ENCODE measurements at places on chromosomes 3 and 15.

DNA sequence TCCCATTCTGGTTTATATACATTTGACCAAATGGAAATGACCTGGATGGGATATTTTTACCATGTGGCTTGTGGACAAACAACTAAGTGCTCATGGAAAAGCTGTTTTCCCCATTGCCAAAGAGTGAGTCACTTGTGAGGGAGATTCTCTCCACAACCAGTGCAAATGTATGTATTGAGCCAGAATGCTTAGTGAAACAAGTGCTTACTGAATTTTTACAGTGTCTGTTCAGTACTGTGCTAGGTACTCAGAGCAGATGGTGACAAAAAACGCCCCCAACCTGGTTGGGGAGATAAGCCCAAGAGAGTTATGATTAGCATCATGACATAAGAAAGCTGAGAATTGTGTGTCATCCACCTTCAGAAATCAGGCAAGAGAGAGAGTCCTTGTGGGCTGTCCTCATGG, 2.3 kb downstream of the CHP1 start:
- DNase-seq, result peak; percentile 71

GRCh38 chr3:155656466-155656865, 88.4 kb downstream of the PLCH1 start:
- DNase-seq, result no peak

DNA sequence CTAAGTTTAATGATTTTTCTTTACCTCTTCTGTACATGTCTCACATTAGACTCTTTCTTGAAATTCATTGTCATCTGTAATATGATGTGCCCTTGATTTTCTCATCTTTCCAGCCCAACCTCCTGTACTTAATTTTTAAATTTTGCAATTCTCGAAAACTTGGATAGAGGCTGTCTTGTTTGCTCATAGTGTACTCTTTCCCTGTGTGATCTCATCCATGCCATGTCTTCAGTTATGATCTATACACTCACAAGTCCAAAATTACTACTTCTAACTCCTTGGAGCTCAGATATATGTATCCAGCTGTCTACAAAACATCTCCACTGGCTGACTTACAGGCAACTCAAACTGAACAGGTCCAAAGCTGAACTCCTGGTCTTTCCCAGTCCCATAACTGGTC, 42.2 kb downstream of the CD200 start:
- no peak for DNase-seq

DNA sequence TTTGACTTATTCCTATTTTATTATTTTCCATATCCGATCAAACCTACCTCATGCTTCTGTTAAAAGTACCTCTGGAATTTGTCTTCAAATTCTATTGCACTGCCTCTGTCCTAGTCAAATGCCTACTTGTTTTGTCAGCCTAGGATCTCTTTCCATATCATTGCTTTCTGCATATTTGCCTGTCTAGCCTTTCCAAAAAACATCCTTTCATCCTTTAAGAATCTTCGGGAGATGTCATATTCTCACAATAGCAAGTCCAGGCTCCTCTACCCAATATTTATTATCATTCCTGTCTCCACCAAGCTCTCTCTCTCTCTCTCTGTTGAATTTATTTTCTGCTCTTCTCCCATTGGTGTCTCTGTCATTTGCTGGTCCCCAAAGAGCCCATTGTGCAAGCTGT, 80.1 kb downstream of the LRRC28 start:
- DNase-seq, result no peak

DNA sequence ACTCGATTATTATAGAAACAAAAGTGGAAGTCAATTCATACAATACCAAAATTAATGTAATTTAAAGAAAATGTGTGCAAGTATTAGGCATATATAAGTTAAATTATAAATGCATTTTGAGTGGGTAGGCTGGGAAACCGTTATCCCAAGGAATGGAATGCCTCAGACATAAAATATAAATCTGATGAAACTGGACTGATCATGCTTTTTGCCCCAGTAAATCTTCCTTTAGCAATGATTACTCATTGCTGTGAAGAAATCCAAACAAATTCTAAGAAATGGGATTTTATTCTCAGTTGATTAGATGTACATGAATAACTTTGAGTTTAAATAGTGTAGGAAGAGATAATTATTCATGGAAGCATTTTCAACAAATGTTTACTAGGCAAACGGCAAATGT, 185.5 kb upstream of the KCNMB2 start:
- peak; percentile 55 for DNase-seq

GRCh38 chr3:142596726-142597088, 514 bp downstream of the PLS1 start:
- DNase-seq, result no peak

DNA sequence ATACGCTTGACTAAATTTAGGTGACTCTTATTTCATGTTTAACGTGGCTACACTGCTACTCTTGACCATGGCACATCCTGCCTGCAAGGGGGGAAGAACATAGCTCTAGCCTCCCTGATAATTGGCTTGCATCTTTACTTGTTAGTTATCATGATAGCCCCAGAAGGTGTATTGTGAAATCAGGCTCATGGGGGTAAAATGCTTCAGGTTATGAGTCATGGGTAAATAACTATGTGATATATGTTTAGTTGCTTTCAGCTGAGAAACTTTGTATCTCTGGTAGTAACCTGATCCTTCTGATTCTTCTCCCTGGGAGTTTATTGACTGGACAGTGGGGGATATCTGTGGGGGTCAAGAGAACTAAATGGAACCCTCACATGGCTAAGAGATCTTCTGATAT, 660.8 kb upstream of the UBE2E2 start:
- peak; percentile 1 for DNase-seq

- no peak for DNase-seq
Observed at GRCh38 chr3:176978441-176978840, 218.8 kb downstream of the TBL1XR1 start.

DNA sequence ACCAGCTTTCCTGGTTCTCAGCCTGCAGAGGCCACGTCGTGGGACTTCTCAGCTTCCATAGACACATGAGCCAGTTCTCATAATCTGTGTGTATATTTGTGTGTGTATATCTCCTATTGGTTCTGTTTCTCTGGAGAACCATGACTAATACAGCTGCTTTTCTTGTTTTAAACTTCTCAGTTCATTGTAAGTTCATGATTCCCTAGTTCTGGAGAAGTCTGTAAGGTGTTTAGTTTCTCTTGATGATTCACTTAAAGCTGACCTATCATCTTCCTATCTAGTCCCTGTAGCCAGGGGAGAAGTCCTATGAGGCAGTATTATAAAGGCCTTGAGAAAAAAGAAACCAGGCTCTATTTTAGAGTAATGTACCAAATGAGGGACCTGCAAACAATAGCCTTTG, 147.7 kb downstream of the RYR3 start:
- no peak for DNase-seq

- peak; percentile 57 for DNase-seq
Observed at GRCh38 chr3:31980530-31981205, 394 bp downstream of the OSBPL10 start.

DNA sequence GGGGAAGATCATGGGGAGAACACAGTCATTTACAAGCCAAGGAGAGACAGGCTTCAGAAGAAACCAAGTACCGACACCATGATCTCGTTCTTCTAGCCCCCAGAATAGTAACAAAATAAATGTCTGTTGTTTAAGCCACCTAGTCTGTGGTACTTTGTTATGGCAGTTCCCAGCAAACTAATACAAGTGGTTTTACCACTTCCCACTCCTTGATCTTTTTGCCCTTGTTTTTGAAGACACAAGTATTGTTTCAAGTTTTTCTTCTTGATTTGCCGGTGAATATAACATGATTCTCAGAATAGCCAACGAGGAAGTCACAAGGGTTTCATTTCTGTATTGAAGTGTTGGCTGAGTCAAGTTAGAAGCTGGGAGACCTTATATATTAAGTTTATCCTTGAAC, 220.3 kb downstream of the SOX2 start:
- DNase-seq, result no peak

- no peak for DNase-seq
Observed at GRCh38 chr15:22942306-22942855, 37.8 kb downstream of the CYFIP1 start.

- DNase-seq, result peak; percentile 44
Observed at GRCh38 chr15:69280783-69281182, 17.9 kb upstream of the PAQR5 start.

- no peak for DNase-seq
Observed at GRCh38 chr3:73509066-73509465, 115.7 kb downstream of the PDZRN3 start.

- peak; percentile 50 for DNase-seq
Observed at GRCh38 chr3:192915304-192915703, 2.4 kb downstream of the MB21D2 start.

DNA sequence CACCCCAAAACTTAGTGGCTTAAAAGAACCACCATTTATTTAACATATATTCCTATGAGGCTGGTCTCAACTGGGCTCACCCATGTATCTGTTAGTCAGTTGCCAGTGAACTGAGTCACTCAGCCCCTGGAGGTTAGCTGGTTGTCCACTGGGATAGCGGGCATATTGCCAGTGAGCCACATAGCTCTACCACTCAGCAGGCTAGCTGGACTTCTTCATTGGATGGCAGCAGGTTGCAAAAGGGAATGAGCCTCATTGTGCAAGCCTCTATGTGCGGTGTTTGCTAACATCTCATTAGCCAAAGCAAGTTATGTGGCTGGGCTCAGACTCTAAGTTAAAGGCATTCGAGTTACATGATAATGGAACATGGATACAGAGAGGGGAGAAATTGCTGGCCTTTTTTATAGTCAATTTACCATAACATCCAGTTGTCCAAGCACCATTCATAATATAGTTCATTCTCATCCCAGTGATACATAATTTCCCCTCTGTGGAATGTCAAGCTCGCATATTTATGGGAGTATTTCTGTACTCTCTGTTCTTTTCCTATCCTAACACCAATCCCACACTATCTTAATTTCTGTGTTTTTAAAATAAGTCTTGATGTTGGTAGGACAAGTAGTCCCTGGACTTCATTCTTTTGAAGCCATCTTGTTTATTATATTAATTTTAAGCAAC, 8.7 kb downstream of the BTD start:
- DNase-seq, result peak; percentile 92

GRCh38 chr15:66739287-66739686, 37.3 kb downstream of the SMAD6 start:
- DNase-seq, result no peak

GRCh38 chr15:58752716-58753115, 3.2 kb upstream of the ADAM10 start:
- DNase-seq, result no peak

- DNase-seq, result no peak
Observed at GRCh38 chr3:9553021-9553947, at the start of gene LHFPL4. Gene LHFPL4, minus strand, starts transcription at chr3:9553822. Its CDS starts 1,143 bp downstream, at chr3:9552679.

- no peak for DNase-seq
Observed at GRCh38 chr3:191721990-191722389, 261.0 kb downstream of the PYDC2 start.

DNA sequence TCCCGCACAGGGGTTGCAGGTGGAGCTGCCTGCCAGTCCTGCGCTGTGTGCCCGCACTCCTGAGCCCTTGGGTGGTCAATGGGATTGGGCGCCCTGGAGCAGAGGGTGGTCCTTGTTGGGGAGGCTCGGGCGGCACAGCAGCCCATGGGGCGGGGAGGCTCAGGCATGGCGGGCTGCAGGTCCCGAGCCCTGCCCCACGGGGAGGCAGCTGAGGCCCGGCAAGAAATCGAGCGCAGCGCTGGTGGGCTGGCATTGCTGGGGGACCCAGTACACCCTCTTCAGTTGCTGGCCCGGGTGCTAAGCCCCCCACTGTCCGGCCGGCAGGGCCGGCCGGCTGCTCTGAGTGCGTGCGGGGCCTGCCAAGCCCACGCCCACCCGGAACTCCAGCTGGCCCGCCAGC, 27.9 kb downstream of the NCK1 start:
- DNase-seq, result no peak

DNA sequence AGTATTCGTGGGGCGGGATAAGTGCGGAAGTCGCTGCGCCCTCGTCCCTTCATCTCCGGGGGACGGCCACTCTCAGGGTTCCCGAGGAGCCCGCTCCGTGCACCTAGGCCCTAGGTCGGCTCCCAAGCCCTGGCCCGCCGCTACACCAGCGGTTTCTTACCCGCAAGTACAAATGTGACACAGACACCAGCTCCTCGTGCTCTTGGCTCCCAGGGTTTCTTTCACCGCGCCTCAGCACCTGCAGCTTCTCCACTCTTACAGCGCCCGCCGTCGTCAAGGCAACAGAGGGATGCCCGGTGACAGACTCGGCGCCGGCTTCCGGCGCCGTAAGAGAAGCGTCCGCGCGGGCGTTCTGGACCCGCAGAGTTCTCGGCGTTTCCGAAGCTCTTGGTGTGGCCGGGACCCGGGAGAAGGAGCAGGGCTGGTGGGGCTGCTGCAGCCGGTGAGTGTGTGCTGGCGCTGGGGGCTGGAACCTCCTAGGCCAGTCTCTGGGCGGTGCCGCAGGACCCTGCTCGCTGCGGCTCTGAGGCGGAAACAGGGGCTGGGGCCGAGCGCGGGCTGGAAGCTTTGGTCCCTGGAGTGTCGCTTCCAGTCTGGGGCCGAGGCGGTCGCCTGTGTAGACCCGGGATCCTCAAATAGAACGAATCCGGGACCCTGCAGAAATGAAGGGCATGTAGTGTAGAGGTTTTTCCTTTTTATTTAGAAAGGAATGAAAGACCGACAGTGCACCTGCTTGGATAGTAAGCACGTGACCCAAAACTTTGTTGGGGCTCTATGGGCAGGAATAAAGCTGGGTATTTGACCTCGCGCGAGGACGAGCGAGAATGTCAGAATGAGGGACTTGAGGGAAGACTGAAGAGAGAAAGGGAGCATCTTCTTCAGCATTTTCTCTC, 155.4 kb upstream of the GOLGA6L4 start:
- peak; percentile 18 for DNase-seq

DNA sequence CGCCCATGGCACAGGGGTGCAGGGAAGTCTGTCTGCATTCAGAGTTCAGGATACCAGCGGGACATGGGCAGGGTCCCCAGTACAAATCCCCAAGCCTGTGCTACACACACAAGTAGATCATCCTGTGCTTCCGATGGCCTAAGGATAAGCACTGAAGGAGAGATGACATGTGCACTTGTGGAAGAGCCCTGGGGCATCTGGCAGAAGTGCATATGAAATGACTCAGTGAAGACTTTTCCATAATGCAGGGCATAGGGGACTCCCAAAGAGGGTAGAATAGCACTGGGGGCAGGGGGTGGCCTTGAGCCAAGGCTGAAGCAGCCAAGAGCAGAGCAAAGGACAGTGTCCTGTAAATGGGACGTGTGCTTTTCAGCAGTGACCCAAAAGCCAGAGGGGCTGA, 22.9 kb downstream of the ADAMTS17 start:
- DNase-seq, result no peak

DNA sequence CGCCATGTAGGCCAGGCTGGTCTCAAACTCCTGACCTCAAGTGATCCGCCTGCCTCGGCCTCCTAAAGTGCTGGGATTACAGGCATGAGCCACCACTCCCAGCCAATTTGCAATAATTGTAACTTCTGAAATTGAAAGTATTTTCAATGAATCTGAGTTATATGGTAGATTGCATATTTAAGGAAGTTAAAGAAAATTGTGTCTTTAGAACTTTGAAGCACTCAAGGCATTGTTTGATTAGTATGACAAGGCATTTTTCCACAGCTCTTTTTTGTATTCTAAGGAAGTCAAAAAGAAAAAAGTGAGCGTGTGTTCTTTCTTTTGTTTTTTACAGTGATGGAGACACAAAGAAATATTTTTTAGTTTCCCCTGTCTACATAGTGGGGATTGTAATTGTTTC, 15.7 kb upstream of the RPLP1 start:
- no peak for DNase-seq

- DNase-seq, result no peak
Observed at GRCh38 chr3:143041903-143042302, 40.5 kb downstream of the U2SURP start.

- DNase-seq, result no peak
Observed at GRCh38 chr15:101637919-101638318, 14.3 kb downstream of the TM2D3 start.
